NCI-H187 treated with DMSO at 0.1 percent for 48 hours (cell line): ENCODE measurements at places on chromosomes 16 and 17.

GRCh38 chr16:65392806-65393565 lies 271.1 kb upstream of the CDH11 start:
- no peak for DNase-seq

DNA sequence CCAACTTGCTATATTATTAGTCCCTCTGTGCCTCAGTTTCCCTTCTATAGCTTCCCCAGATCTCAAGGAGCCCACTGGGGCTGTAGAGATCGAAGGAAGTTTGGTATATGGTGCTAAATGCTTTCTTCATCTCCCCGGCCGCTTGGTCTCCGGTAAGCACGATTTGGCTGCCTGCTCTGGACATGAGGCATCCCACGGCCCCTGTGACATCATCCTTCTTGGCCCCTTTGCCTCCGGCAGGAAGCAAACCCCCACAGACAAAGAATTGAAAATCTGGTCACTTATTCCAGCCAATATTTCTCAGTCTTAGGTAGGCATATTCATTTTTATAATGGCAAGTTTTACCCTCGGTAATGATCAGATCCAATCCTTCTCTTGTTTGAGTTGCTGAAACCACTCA lies 65.8 kb downstream of the WSCD1 start:
- no peak for DNase-seq

DNA sequence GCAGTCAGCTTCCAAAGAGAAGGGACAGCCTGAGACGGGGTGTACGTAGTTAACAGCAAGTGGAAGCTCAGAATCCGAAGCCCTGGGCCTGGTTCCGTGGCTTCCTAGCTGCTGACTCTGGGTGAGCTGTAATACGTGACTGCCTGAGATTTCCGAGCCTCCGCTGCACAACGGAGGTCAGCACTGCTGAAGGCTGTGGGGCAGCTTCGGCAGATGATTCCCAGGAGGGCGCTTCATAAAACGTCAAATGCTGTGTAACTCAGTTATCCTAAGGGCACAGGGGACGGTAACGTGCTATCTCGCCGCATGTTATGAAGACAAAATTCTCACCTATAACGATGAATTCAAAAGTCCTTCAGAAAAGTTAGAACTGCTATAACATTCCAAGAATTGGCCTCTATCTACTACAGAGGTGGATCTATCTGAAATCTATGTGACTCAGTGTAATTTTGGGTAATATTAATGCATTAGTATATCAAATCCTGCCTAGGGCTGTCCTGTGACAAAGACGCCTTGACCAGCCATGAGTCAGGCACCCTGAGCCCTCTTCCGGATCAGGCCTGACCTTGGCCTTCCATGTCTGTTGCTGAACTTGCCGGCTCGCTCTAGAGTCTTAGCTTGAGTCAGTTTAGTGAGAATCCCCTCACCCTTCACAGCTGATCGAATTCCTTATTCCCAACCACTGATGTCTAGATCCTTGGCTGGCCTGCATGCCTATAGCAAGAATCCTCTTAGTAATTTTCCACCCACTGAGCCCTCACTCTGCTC lies 43.5 kb downstream of the MARF1 start:
- DNase-seq = no peak

GRCh38 chr17:6160232-6160555 lies 90.0 kb downstream of the WSCD1 start:
- DNase-seq = no peak

GRCh38 chr17:36485805-36486203 lies 677 bp upstream of the ZNHIT3 start:
- no peak for DNase-seq
